ENCODE measurements at places on chromosomes 11 and 22.

DNA sequence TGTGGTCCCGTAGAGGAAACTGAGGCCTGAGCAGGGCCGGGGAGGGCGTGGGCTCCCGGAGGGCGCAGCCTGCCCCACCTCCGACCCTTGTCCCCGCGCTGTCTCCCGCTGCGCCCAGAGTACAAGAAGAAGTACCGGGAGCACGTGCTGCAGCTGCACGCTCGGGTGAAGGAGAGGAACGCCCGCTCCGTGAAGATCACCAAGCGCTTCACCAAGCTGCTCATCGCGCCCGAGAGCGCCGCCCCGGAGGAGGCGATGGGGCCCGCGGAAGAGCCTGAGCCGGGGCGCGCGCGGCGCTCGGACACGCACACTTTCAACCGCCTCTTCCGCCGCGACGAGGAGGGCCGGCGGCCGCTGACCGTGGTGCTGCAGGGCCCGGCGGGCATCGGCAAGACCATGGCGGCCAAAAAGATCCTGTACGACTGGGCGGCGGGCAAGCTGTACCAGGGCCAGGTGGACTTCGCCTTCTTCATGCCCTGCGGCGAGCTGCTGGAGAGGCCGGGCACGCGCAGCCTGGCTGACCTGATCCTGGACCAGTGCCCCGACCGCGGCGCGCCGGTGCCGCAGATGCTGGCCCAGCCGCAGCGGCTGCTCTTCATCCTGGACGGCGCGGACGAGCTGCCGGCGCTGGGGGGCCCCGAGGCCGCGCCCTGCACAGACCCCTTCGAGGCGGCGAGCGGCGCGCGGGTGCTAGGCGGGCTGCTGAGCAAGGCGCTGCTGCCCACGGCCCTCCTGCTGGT lies 1.9 kb downstream of the NLRP6 start:
- peak; percentile 61 for DNase-seq

DNA sequence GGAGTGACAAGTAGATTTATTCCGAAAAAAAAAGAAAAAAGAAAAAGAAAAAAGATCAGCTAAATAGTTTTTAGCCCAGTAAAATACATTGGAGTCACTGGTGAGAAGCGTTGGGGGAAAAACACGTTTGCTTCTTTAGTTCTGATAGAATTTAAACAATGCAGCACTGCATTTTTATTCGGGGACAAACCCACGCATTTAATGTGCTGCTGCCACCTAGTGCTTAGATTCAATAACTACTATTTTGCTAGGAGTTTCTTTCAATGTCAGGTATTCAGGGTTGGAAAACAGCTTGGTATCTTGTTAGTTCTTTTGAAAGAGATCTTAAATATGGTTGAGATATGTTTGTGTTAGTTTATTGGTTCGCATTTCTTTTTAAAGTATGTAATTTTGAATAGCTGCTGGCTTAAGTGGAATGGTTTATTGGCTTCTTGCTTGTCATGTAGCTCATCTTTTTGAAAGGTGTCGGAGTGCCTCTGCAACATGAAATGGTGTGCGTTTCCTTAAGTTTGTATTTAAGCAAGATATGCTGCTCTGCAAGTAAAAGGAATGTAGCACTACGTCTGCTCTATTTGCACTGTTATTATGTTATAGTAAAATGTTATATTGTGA lies 41.9 kb downstream of the SVIP start:
- DNase-seq, result peak; percentile 36

GRCh38 chr22:26552466-26552865 lies 37.5 kb downstream of the TPST2 start:
- no peak for DNase-seq

GRCh38 chr11:97143463-97143862 lies 753.6 kb downstream of the JRKL start:
- DNase-seq, result no peak

DNA sequence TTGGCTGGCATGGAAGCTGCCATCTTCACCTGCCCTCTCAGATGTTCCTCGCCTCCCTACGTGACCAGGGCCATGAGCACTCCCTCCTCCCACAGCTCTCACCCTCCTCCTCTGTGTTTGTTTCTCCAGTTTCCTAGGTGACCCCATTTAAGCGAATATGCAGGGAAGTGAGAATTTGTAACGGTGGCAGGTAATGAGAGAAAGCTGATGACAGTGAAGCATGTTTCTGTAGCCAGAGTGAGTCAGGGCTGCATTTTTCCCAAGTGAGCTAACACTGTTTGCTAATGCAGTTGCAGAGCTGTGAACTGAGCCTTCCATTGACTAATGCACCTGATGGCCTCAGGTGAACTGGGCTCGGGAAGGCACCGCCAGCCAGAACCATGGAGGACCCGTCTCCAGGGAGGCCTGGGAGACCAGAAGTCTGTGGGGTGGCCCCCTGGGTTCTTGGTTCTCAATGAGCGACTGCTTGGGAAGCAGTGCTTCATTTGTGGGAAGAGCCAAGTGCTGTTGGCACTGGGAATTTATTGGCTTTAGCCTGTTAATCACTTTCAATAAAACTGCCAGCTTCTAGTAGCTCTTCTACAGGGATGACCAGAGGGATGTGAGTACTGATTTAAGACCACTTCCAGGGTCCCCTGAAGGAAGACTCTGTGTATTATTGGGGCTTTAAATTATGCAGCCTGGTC lies 64.5 kb downstream of the BARX2 start:
- DNase-seq, result no peak

DNA sequence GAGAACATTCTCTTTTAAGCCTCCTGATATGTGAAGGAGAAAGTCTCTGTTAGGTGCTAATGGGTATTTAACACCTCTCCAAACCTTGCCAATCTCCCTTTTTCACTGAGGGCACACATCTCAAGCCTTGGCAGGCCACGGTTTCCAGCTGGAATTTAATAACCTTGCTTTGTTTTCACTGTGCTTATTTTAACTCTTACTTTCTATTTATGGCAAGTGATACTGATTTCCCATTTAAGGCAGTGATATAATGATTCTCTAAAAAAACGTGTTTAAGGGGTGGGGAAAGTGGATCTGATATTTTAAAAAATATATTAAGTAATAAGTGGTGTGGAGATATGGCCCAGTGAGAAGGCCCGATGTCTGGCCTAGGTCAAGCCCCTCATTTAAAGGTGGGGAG lies 1.1 kb upstream of the RASD2 start:
- DNase-seq, result no peak

DNA sequence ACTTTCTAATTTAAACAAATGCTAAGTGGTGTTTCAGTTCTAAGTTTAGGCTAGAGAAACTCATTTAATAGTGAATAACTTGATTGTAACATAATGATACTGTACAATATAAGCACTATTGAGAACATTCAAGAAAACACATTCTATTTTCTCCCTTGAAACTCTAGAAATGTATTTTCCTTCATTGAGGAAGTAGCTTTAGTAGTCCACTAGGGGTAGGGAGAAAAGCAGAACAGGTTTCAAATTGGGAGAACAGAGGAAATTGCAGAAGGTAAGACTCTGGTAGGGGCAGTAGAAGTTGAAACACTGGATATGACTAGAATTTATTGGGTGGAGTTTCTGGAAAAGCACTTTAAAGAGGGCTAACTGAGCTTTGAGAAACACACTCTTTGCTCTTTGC lies 31.6 kb upstream of the MPPED2 start:
- no peak for DNase-seq

GRCh38 chr11:59154610-59155009 lies 12.0 kb downstream of the FAM111A start:
- DNase-seq, result no peak

GRCh38 chr11:48093795-48094642 lies 113.7 kb downstream of the PTPRJ start:
- no peak for DNase-seq

DNA sequence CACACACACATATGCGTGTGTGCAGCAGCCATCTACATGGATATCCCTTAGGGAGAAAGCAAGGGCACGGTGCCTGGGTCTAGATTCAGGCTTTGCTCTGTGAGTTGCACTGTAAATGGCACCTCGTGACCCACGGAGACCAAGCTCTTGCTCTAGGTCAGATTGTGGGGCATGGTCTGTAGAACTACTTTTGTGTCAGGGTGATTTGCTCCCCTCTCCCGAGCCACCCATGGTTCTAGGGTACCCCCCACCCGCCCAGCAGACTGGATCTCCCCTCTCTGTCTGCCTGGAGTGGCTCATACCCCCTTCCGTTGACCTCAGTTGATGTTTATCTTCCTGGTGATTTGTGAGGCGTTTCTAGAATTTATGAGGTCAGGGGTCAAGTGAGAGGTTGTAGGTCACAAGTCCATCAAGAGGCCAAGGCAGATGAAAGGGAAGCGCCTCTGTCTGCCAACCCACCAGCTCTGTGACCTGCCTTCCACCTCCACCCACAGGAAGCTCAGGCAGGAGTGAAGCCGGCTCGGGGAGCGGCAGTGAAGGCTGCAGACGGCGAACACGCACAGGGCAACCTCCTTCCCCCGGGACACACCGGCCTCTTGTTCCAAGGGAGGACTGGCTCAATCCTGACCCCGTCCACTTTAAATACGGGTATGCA lies 76.2 kb upstream of the TTLL12 start:
- peak; percentile 48 for DNase-seq

- no peak for DNase-seq
These were observed 1964.5 kb upstream of the RAG2 start for GRCh38 chr11:38562562-38562961.

- peak; percentile 62 for DNase-seq
These were observed 501 bp downstream of the CD151 start for GRCh38 chr11:833114-833791.

DNA sequence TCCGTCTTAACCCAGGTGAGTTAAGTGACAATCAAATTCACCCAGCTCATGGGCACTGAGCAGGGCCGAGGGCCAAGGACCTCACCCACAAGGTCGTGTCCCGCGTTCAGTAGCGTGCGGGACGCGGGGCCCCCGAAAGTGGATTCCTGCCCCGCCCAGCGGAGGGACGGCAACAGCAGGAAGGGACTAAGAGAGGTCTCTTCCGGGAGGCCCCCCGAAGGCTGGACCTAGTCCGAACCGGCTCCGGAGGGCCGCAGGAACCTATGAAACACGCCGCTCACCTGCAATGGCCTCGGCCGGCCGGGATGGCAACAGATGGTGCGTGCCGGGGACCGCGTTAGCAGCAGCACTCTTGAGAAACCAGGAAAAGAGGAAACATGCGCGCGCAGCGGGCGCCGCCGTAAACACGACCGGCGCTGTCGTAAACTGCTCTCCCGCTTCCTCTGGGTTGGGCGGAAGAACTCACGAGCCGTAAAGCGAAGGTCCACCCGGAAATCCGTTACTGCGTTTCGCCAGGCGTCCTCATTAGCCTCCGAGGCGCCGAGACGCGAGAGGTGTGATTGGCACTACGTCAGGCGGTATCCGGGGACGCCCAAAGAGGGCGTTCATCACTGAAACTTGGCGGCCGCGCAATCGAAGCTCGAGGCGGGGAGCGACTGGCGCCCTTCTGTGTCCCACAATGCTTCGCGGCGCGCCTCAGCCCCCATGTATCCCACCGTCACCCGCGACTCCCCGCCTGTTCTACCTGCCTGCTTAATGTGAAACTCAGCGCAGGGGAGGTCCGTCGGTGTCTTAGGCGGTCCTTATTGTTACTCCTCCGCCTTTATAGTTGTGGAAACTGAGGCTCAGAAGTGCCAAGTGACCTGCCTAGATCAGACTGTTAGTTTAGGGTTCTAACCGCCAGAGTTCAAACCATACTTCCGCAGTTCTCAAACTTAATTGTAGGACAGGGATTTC lies at the start of gene EIF3D:
Gene EIF3D (minus strand): TSS at position 372 of the 957 bp plus-strand sequence. CDS start 3,045 bp downstream, outside the sequence.
- peak; percentile 97 for DNase-seq

DNA sequence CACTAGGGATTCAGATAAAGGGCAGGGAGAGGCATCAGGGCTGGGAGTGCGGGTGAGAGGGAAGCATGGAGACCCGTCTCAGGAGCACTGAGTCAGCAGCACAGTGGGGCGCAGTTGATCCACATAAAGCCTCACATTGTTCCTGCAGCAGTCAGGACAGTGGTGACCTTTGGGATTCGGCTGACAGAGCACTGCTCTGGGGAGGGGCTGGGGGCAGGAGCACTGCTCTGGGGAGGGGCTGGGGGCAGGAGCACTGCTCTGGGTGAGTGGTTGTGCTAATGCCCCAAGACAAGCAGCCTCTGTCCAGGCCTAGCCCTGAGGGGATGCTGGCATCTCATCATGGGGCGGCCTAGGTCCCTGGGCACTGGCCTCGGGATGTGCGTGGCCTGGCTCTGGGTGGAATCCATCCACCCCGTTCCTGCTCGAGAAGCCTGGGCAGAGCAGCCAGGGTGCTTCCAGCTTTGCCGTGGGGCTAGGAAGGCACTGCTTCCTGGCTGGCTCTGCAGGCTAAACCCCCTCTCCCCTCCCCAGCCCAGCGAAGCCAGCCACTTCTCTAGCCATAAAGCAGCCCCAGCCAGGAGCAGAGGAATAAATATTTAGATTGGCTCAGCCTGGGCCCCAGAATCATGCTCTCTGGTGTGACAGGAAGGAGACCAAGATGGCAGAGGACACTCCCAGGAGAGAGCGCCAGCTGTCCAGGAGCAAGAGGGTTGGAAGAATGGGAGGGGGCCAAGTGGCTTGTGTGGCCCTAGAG lies 7.3 kb downstream of the OAF start:
- no peak for DNase-seq

GRCh38 chr11:129143335-129143734 lies 48.8 kb downstream of the ARHGAP32 start:
- DNase-seq, result peak; percentile 26

DNA sequence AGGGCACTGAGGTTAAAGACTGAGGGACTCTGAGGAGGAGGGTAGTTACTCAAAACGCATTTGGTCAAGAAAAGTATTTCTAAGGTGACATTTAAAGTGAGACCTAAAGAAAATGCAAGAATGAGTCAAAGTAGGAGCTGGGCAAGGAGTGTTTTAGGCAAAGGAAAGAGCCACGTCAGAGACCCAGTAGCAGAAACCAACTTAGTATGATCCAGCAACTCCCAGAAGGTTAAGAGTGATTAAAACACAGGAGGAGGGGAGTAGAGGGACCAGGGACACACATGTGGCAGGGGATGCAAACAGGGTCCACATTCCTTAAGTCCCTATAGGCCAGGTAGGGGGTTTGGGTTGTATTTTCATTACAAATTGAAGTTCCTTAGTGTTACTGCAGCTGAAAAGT lies 24.3 kb upstream of the CCDC34 start:
- no peak for DNase-seq

DNA sequence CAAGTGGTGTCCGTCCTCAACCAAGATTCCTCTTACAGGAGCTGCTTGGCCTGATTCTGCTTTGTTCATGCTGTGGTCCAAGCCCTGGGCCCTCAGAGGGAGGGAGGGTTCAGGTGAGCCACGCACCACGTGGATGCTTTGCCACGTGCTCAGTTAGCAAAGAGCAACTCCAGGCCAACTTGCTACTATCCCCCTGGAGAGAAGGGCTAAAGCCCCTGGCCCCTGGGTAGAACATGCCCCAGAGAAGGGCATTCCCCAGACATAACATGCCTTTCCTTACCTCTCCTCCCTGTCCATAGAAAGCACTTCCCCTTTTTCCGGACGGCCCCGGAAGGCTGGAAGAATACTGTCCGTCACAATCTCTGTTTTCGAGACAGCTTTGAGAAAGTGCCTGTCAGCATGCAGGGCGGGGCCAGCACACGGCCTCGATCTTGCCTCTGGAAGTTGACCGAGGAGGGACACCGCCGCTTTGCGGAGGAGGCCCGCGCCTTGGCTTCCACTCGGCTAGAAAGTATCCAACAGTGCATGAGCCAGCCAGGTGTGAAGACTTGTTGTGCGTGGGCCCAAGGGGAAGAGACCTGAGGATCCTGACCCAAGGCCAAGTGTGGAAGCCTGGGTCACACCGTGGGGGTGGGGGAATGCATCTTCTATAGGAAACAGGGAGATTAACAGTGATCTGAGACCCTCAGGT lies 8.8 kb downstream of the FOXR1 start:
- DNase-seq, result no peak
